A549 treated with GW870086 at 1 μM for 4 hours (cell line): ENCODE measurements at places on chromosomes 5 and 9. TPM values are rescaled to one million over a fixed set of nuclear protein-coding genes. Genes with fewer than 3 reads are reported as not detected.

The SLC46A2 gene
- total RNA-seq, result not detected in 5 replicates

The AJM1 gene
- 4.0 to 4.7 TPM (median 4.2 TPM) in 5 replicates for total RNA-seq

The INSL4 gene
- 16.5 to 21.2 TPM (median 17.9 TPM) in 5 replicates for total RNA-seq

The SPINK4 gene
- total RNA-seq, result not detected in 5 replicates

The ACOT12 gene
- total RNA-seq, result 0.07 to 0.08 TPM in 2 of 5 replicates, not detected in the others

The IRX2 gene
- 1.2 to 1.9 TPM (median 1.5 TPM) in 5 replicates for total RNA-seq

The TMEM171 gene
- 3.9 to 7.8 TPM (median 6.6 TPM) in 5 replicates for total RNA-seq

The PCDHGB3 gene
- total RNA-seq, result 0.16 to 0.31 TPM (median 0.22 TPM) in 5 replicates

The ANKRD31 gene
- 0.02 to 0.08 TPM (median 0.06 TPM) in 5 replicates for total RNA-seq

The IFNA2 gene
- total RNA-seq, result not detected in 5 replicates

The GZMA gene
- total RNA-seq, result not detected in 5 replicates

The PCDHAC2 gene
- 4.0 to 5.0 TPM (median 4.4 TPM) in 5 replicates for total RNA-seq

The SPATA31A3 gene
- not detected in 5 replicates for total RNA-seq

The SV2C gene
- total RNA-seq, result 0.03 TPM in 1 of 5 replicates, not detected in the others

The PHF24 gene
- total RNA-seq, result 0.07 to 0.29 TPM (median 0.16 TPM) in 5 replicates

The PTGS1 gene
- 1.0 to 1.8 TPM (median 1.4 TPM) in 5 replicates for total RNA-seq

The SH3TC2 gene
- total RNA-seq, result 0.38 to 0.73 TPM (median 0.62 TPM) in 5 replicates

The PCDH1 gene
- total RNA-seq, result 2.9 to 6.0 TPM (median 5.7 TPM) in 5 replicates

The SCGB3A2 gene
- not detected in 5 replicates for total RNA-seq

The OTULINL gene
- total RNA-seq, result 11.4 to 15.9 TPM (median 13.0 TPM) in 5 replicates

The DPYSL3 gene
- total RNA-seq, result 19.4 to 27.1 TPM (median 22.8 TPM) in 5 replicates

The SLC34A3 gene
- 0.06 to 0.17 TPM (median 0.11 TPM) in 5 replicates for total RNA-seq

The GRIA1 gene
- not detected in 5 replicates for total RNA-seq

The ITK gene
- 0.03 to 0.41 TPM (median 0.08 TPM) in 5 replicates for total RNA-seq

The SGCD gene
- 4.1 to 6.2 TPM (median 4.3 TPM) in 5 replicates for total RNA-seq

The AGGF1 gene
- 11.4 to 15.7 TPM (median 13.7 TPM) in 5 replicates for total RNA-seq

The LRRC70 gene
- 0.07 to 0.32 TPM (median 0.16 TPM) in 5 replicates for total RNA-seq

The CDH6 gene
- total RNA-seq, result 0.10 to 0.22 TPM (median 0.16 TPM) in 4 of 5 replicates, not detected in the other

The SPATA31D4 gene
- total RNA-seq, result not detected in 5 replicates
